Central memory CD8-positive, alpha-beta T cell (primary cell): ENCODE measurements at places on chromosomes 3 and 15.

DNA sequence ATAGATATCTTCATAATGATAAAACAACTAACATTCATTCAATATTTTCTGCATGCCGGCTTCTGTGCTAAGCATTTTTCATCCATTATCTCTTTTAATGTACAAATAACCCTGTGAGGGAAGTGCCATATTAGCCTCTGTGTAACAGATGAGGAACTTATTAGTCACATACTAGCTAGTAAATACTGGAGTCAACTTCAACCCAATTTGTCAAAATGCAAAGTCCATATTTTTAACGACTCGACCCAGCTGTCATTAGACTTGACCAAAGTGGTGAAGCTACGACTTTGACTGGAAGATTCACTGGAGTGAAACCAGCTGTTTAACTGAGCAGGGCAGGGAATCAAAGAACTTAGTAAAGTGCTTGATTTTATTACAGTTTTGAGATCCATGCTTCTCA, 41.6 kb downstream of the PARP15 start:
- no peak for DNase-seq

DNA sequence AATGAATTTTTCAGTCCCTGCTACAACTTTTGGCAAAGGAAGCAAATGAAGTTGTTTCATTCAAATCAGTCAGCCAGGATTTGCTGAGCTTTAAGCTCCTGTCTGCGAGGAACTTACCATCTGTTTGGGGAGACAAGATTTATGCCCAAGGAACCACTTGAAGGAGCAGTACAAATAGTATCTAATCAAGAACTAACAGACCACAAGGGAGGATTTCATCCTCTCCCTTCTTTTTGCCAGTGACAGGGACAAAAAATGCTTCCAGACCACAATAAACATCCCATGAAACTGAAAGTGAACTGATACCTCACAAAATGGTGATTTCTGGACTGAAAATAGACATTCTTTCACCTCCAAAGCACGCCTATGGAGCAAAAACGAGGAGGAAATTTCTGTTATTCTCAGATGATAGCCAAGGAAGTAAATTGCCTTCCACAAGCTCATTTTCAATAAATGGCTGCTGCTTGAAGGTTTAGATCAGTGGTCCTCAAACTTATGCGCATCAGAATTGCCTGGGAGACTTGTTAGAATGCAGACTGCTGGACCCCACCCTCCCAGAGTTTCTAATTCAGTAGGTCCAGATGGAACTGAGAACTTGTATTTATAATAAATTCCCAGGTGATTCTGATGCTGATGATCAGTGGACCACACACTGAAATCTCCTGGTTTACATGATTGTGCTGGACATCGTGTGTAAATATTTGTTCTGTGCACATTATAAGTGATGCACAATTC, 202.4 kb upstream of the GADL1 start:
- no peak for DNase-seq

DNA sequence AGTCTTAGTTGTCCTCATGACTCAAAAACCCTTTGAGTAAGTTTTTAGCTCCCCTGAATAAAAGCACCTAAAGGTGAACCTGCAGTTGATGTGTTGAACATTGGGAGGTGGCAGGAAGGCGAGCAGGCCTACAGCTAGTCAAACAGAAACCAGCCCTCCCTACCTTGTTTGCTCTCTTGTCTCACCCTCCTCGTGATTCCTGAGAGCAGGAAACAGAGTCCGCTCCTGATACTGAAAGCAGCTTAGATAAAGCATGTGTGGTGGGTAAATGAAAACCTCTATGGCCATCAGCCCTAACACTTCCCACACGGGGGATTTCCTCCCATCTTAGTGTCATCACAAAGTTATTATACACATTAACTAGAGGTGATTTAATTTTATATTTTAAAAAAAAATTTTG, 21.8 kb upstream of the CLDN18 start:
- DNase-seq: no peak

DNA sequence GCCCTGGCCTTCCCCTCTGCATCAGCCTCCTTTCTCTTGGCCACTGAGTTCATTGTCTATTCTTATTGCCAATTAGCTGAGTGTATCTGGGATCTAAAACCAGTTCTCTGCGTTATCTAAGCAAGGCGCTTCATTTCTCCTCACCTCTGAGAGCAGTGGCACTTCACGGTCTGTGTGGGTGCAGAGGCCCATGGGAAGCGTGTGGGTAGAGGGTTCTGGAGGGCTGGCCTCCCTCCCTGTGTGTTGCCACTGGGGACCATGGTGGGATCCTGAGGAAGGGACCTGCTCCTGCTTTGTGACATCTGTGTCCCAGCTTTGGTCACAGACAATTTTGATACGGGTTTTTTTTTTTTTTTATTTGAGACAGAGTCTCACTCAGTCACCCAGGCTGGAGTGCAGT, 32.7 kb downstream of the EDEM1 start:
- no peak for DNase-seq
